ENCODE measurements at places on chromosomes 6 and 20. TPM values are rescaled to one million over a fixed set of nuclear protein-coding genes. Genes with fewer than 3 reads are reported as not detected.

WFDC12 gene
- total RNA-seq: not detected

NKAPL gene
- total RNA-seq: not detected

AVP gene
- total RNA-seq: not detected

GRCh38 chr6:132310921-132311320, 90.4 kb downstream of the MOXD1 start:
- no peaks in the 10 kb centered on the region for H3K4me1 ChIP-seq
- no peak for DNase-seq
- peaks cover 11% of the 10 kb centered on the region for H3K27me3 ChIP-seq

- no peak for DNase-seq
- no peaks in the 10 kb centered on the region for H3K27me3 ChIP-seq
- no peak overlapping the region for H3K4me3 ChIP-seq
- H3K36me3 ChIP-seq: no peaks in the 10 kb centered on the region
- H3K4me1 ChIP-seq: no peaks in the 10 kb centered on the region
Measured at GRCh38 chr6:22361576-22361975, 64.7 kb upstream of the PRL start.

- DNase-seq: no peak
- H3K27me3 ChIP-seq: no peaks in the 10 kb centered on the region
- H3K4me3 ChIP-seq: no peak overlapping the region
- peaks cover 5% of the 10 kb centered on the region for H3K36me3 ChIP-seq
- peaks cover 2% of the 10 kb centered on the region for H3K4me1 ChIP-seq
Measured at GRCh38 chr6:13413466-13413862, 73.9 kb downstream of the GFOD1 start.

GRCh38 chr6:22706651-22707050, 137.3 kb downstream of the HDGFL1 start:
- no peak for DNase-seq
- no peaks in the 10 kb centered on the region for H3K27me3 ChIP-seq
- no peaks in the 10 kb centered on the region for H3K4me1 ChIP-seq
- no peak overlapping the region for H3K27ac ChIP-seq
- no peaks in the 10 kb centered on the region for H3K36me3 ChIP-seq

- H3K4me1 ChIP-seq: peaks cover 15% of the 10 kb centered on the region
- H3K27ac ChIP-seq: peak overlapping the region; percentile 84
- H3K36me3 ChIP-seq: no peaks in the 10 kb centered on the region
- peak; percentile 79 for DNase-seq
- peak overlapping the region; percentile 79 for H3K4me3 ChIP-seq
Measured at GRCh38 chr6:167350731-167351655, 26.1 kb downstream of the TTLL2 start.

All from activated T-helper 2 cell treated with anti-CD3 and anti-CD28 coated beads, Interferon-gamma antibody, Interleukin-2, Interleukin-4, amounts not matched to agents 10 μg/mL and 5 μg/mL and 100 μg/mL, durations not matched to agents 14 hours and 24 hours and 36 hours (primary cell).